Activated naive CD8-positive, alpha-beta T cell treated with anti-CD3 and anti-CD28 coated beads for 36 hours (primary cell): ENCODE measurements at places on chromosomes 3 and 15.

DNA sequence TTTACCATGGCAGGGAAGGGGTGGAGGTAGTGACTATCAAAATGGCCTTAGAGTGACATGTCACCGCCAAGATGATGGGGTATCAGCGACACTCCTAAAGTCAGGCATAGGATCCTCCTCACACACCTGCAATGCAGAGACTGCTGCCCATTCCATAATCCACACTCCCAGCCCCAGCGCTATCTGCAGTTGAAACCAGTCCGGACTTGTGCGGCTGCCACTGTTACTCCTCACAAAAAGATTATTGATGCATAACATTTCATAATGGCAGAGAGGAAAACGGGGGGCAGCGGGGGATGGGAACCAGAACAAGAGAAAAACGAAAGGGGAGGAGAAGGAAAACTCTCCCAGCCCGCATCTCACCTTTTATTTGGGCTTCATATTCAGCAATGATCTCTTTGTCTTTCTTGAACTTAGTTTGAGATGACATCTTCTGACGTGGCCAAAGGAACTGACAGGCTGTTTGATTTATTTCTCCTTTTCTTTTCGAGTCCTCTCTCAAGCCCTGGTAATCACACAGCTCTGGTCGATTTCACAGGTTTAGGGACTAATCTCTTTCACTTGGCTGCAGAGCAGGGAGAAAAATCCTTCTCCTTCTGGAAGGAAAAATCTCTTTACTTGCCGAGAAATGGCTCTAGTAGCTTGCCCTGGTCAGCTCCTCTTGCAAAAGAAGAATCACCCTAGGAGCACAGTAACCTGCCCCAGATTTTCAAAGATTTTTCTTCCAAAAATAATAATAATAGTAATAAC is 749 bp downstream of the SRGAP3 start:
- no peak for DNase-seq

DNA sequence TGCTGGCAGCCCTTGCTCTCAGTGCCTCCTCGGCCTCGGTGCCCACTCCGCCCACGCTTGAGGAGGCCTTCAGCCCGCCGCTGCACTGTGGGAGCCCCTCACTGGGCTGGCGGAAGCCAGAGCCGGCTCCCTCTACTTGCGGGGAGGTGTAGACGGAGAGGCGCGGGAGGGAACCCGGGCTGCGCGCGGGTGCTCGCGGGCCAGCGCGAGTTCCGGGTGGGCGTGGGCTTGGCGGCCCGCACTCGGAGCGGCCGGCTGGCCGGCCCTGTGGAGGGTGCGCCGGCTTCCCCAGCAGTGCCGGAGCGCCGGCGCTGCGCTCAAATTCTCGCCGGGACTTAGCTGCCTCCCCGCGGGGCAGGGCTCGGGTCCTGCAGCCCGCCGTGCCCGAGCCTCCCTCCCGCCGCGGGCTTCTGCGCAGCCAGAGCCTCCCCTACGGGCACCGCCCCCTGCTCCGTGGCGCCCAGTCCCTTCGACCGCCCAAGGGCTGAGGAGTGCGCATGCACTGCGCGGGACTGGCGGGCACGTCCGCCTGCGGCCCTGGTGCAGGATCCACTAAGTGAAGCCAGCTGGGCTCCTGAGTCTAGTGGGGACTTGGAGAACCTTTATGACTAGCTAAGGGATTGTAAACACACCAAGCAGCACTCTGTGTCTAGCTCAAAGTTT is 231.5 kb downstream of the EFHB start:
- DNase-seq, result peak; percentile 6

- DNase-seq, result no peak
Observed at GRCh38 chr3:115272036-115272824, 125.1 kb upstream of the ZBTB20 start.

- no peak for DNase-seq
Observed at GRCh38 chr3:36206956-36207580, 173.2 kb upstream of the STAC start.

DNA sequence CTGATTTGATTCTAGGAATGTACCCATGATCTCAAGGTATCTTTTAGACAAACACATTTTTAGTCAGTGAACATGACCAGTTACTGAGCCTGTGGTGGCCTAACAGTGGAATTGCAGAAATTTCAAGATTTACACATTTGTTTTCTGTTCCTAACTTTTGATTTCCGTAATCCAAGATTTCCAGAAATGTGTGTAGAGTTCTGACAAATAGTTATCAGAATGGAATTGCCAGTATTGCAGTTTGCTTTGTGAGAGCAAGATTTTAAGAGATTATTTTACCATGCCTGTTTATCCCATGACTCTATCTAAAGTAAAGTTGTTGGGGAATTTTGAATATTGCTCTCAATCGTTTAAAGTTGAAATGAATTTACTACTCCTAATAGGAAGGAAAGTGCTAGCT is 11.7 kb upstream of the UTS2B start:
- DNase-seq, result no peak

- DNase-seq, result no peak
Observed at GRCh38 chr3:47418167-47419082, 37.6 kb downstream of the PTPN23 start.
